ENCODE measurements at places on chromosomes 7 and 10.
A peak's percentile ranks its signal among the peaks of the same experiment; 100 is the strongest.

GRCh38 chr10:117622471-117623184, 80.1 kb downstream of the EMX2 start:
- no peak for DNase-seq

- no peak for DNase-seq
Measured at GRCh38 chr10:12703126-12703525, 298.4 kb downstream of the CCDC3 start.

DNA sequence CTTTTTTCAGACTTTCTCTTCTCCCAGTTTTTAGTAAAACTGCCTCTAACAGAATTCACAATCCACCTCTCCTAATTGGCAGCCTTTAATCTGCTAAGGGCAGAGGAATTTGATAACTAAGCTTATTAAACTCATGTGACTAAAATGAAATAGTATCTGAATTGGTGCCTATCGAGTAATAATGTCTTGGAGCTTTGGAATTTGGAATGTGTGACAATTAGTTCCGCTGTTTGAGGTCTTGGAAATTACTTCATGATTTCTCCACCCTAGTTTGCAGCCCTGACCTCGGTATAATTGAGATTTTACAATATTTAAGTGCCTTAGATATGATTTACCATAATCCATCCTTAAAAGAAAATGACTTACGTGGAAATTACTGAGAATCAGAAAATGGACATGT, 190.4 kb upstream of the NEBL start:
- DNase-seq = no peak

- no peak for DNase-seq
Measured at GRCh38 chr7:22712999-22713398, 14.0 kb upstream of the IL6 start.

DNA sequence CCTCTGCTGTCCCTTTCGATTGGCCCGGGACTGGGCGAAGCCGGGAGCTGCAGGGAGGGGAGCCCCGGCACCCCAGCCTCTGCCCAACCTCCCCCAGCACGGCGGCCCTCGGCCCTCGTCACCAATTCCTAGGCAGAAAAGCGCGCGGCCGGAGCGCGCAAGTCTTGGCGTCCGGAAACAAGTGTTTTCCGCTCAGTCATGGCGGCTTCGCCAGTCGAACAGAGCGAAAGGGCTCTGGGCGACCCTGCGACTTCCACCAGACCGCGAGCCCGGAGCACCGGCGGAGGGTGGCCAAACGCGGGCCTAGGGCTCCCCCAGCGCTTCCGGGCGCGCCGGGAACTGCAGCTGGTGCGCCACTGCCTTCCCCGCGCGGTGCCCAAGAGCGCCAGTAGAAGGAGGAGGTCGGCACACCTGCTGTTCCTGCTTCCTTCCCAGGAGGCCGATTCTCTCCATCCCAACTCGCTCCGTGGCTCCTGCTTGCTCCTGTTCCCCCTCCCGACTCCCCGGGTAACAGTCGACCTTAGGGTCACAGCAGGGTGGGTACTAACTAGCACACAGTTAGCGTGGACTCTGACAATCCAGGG, 729.9 kb downstream of the ZWINT start:
- DNase-seq = peak; percentile 87

GRCh38 chr10:114714281-114714741, 56.2 kb upstream of the ABLIM1 start:
- DNase-seq = no peak

- DNase-seq = no peak
Measured at GRCh38 chr7:157276091-157276561, 60.7 kb upstream of the DNAJB6 start.

DNA sequence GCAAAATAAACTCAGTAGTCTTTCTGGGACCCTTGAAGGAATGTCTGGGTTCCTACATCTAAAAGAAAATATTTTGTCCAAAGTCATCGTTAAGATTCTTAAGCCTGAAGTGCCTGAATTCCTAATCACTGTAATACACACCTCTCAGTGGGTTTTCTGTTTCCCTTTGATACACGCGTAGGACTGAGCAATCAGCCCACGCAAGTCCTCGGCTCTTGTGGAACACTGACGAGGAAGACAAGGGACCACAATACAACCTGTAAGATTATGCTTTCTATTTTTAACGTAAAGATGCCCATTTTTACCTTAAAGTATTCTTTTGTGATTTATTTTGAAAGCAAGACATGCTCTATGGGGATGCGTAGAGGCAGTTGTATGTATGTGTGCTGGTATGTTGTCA, 472.8 kb upstream of the CELF2 start:
- DNase-seq = no peak

DNA sequence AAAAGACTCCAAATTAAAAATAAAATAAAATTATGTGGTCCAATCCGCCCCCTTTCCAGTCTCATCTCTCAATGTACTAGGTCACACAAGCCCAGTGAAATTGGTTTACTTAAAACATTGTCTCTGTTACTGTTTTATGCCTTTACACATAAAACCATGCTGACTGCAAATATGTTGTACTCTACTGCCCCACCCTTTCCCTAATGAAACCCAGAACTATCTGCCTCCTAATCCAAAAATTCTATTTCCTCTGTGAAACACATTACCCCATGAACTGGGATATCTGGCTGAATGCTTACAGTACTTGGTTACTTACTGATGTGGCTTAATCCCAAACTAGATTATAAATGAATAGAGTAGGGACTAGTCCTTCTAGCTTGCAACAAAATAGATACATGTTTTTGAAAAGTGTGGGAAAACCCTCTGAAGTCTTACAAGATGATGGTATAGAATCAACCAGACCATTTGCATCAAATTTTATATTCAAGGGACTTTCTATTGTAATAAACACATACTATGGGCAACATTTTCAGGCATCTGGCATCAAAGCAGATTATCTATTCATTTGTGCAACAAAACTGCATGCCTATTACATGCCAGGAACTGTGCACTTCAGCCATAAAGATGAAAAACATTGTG, 10.0 kb upstream of the KMT2E start:
- DNase-seq = no peak
